Urinary bladder (tissue), 4 donors: ENCODE measurements at places on chromosomes 11 and 22.

DNA sequence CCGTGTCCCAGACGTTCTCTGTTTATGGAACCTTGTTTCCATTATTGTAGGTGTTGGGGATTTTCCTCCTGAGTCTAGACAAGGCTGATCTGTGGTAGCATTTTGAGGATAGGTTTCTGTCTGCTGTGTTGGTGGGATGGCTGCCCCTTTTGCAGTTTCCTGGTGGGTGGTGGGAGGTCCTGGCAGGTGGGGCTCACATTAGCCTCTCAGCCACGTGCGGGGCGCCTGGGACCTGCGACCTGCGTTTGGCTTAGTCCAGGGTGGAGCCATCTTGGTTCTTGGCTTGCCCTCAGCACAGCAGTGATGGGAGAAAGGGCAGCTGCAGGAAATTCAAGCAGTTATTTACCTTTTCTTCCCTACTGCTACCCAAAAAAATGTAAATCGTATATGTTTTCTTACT is 143.4 kb downstream of the TBC1D22A start:
- DNase-seq, result no peak

DNA sequence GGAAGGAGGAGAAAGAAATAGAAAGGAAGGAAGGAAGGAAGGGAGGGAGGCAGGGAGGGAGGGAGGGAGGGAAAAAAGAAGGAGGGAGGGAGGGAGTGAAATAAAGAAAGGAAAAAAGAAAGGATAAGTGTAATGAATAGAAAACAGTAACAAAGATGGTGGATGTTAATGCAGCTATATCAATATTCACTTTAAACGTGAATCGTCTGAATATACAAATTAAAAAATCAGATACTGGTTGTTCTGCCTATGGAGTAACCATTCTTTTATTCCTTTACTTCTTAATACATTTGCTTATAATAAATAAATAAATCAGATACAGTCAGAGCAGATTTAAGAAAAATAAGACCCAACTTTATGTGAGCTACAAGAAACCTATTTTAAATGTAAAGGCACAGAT is 1520.4 kb downstream of the TBC1D22A start:
- DNase-seq, result no peak

GRCh38 chr11:96082002-96082899 is 158.3 kb upstream of the MTMR2 start:
- no peak for DNase-seq

DNA sequence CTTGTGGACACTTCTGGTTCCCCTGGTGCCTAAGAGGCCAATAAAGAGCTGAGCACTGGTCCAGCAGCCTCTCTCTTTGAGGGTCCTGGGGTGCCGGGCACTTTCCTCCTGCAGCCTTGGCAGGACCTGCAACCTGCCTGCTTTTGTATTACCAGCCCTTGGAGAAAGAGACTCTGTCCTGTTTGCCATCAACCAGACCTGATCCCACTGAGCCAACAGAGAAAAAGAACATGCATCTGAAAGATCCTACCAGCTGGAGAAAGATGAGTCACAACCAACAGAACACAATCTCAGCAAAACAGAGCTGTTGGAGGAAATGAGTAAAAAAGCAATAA is 321.0 kb downstream of the DDX10 start:
- no peak for DNase-seq

DNA sequence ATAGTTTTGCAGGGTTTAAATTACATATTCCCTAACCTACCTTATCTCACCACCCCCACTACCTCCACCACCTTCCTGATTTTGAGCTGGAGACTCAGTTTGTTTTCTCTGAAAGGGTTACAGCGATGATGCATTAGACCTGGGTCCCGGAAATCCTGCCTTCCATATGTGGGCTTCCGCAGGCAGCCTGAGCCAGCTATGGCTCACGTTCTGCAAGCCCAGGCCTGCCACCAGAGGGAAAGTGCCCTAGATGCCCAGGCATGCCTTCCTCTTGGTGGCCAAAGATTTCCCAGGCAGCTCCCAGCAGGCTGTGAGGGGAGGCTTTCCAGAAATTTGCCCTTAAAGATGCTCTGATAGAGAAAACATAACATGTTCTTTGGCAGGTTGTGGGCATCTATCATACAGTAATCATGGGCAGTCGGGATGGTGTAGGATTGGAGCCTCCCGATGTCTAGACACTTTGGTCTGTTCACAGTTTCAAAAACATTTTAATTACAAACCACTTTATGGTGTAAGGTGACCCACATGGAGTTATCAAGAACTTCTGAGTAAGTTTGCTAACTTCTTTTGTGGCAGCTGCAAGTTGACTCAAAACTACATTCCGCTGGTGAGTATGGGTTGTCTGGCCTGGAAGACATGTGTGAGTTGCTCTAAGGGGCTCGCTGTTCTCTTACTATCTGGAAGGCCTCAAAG is 79.3 kb downstream of the MICAL2 start:
- DNase-seq, result no peak
